Activated T-cell treated with anti-CD3 and anti-CD28 coated beads for 24 hours (primary cell): ENCODE measurements at places on chromosomes 3 and 15.

GRCh38 chr15:53716909-53717876, 42.3 kb downstream of the WDR72 start:
- DNase-seq, result no peak

GRCh38 chr3:141462176-141462859, 24.5 kb upstream of the RASA2 start:
- no peak for DNase-seq

DNA sequence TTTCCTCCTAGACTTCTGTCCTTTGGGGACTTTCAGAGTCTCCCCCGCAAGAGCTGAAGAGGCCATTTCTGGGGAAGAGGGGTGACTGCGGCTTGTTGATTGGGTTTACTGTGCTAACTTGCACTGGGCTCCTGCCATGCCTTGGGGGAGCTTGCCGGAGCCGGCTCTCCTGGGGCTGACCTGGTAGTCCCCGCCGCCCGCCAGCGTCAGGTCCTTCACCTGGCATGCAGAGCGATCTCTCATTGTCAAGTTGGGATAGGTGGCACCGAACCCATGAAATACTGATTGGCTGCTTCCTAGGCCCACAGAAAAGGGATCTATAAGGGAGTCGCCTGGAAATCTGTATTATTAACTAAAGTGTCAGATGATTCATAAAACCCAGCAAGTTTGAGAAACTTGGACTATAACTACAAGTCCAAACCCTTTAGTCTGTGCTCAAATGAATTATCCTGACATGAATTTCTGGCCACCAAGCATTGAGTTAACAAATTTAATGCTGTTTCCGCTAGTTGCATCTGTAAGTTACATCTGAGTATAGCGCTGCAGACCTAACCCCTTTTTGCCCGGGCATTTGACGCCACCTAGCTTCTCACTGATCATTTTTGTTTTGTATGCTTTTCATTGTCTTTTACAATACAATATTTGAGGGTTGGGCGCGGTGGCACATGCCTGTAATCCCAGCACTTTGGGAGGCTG, 607 bp upstream of the IMP3 start:
- DNase-seq, result peak; percentile 34

- DNase-seq, result peak; percentile 44
These were observed 24.3 kb downstream of the TBC1D21 start for GRCh38 chr15:73897441-73898261.

- DNase-seq, result no peak
These were observed 22.6 kb downstream of the TGFBR2 start for GRCh38 chr3:30628901-30629590.

DNA sequence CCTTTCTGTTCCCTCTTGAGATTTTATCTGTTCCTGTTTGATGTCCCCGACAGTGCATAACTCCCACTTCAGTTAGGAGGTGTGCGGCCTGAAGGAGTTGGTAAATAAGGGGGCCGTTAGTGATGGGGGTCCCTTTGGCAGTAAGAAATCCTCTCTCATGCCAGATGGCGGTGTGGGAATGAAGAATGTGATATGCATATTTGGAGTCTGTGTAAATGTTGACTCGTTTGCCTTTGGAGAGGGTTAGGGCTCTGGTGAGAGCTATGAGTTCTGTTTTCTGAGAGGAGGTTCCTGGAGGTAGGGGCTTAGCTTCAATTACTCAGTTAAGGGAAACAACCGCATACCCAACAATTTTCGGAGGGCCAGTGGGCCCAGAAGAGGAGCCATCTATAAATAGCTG, 38.8 kb upstream of the RNF7 start:
- no peak for DNase-seq

DNA sequence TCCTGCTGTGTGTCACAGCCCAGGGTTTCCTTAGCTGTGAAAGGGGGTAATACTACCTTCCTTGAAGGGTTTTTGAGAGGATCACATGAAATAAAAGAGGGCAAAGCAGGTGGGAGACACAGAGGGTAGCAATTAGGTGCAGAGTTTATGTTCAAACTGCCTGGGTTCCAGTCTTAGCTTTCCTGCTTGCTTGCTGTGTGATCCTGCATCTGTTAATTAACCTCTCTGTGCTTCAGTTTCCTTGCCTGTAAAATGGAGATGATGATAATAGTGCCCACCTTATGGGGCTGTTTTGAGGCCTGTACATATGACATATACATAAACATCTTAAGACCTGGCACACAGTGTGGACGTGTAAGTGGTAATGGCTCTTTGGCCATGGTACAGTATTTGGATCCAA, 35.0 kb downstream of the SPSB4 start:
- DNase-seq, result no peak

DNA sequence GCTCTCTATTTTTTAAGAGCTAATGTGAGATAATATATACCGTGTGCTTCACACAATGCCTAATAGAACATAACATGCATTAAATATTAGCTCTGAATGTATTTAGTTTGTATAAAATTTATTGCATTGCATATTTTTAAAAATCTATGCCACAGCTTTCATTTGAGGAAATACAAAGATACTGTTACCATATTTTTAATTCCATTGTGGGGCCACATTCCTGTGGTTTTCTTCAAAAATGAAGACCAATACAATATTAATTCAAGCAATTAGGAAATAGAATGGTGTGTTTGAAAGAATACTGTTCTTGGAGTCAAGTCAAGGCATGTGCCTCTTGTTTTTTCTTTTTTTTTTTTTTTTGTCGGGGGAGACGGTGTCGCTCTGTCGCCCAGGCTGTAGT, 95.4 kb upstream of the CADPS start:
- no peak for DNase-seq

DNA sequence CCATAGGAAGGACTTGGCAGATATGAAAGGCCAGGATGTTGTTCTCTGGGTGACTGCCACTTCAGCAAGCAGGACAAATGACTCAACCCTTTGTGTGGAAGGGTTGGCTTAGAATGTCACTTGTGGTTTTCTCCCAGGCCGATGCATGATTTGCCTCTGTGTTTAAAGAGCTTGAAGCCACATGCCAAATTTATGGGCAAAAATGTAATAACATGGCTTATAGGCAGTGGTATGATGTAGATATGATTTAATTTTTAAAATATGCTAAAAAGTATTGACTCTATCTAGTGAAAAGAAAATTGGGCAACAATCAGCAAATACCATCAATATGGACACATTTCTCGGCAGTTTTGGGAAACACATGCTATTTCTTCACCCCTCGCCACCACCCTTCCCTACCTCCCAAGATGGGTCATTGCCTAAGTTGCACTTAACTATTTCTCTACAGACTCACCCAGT, 114.6 kb downstream of the CYP19A1 start:
- no peak for DNase-seq

DNA sequence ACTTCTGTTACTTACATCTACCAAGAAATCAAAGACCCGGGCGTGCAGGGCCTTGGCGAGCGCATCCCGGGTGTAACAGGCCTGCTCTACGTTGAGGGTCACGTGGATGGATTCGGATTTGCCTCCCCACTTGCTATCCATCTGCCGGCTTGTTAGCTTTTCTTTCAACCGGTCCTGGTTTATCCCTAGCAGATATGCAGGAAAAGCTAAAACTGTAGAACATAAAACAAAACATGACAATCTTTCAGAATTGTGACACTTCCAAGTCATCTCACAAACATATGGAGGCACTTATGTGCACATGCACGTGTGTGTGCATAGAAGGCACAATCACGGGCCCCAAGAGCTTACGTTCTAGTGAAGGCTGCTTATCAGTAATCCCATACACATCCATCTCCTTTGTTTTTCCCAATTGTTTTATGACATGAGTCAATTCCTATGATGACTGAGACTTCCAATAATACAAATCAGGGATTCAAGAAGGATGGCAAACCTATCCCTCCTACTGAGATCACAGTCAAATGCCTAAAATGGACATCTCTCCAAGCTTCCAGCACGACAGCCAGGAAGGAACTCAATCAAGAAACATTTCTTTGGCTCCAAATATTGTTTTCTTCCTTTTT, 11.3 kb downstream of the LDHAL6B start:
- no peak for DNase-seq

DNA sequence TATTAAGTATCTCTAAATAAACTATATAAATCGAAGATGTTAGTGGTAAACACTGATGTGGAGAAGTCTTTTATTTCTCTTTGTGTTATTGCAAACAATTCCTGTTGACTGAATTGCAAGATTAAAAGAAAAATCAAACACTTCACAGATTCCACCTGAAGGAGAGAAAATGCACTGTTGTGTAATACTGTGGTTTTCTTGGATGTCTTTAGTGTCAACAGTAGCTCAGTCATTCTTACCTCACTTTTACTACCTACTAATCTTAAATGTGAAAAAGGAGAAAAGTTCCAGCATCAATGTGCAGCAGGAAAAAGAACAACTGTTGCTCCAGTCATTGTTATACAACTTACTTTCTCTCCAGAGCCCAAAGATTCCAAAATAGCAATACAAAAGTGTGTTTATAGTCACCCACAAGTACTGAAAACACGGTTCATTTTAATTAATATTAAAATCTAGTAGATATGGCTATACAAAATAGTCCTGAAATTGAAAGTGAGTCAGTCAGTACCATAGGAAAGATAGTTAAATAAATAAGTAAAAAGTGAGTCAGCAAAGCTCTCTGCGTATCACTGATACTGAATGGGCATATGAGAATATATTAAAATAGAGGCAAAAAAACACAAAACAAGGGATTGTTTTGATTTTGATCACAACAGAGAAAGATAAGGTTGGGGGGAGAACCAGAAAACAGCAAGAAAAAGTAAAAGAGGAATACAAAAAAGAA, 90.5 kb upstream of the CSPG5 start:
- no peak for DNase-seq

DNA sequence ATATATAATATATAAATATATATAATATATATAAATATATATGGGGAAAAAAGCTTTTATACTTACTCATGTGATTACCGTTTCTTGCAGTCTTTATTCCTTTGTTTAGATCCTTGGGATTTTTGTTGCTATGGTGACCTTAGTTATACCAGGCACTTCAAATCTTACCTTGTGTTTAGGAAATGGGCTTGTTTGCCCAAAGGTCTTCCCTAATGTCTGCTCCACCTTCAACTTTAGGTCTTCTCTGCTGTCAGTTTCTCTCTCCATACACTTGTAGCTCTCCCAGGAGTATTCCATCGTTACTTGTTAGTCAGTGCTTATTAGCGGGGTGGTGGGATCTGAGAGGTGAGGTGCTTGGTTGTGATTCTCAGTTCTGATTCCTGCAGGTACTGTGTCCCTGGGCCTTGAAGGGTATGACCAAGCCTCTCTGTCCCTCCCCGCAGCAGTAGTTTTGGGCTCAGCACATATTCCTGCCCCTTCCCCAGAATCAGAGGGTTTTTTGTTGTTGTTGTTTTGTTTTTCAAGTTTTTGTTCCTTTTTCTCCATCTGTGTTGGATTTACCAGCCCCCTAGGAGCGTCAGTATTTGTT, 9.6 kb upstream of the LAMP3 start:
- DNase-seq, result no peak

DNA sequence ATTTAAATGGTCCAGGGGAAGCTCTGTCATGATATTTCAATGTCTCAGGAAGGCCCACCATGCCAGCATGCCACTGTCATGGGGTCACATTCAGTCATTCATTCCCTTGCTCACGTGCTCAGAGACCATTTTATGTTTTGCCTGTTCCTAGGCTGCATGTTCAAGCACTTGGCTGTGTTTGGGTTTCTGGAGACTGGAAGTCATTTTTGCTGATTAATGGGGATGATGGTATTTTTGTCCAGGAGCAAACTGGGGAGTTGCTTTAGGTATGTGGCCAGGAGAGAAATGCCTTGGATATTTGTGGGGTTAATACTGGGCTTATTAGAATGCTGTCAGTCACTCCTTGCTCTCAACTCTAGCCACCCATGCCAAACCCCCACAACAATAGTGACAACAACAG, 303.5 kb downstream of the PTPRG start:
- DNase-seq, result no peak

GRCh38 chr3:134291319-134292254, 40.9 kb upstream of the RYK start:
- no peak for DNase-seq

- DNase-seq, result no peak
These were observed 358.3 kb upstream of the TPM1 start for GRCh38 chr15:62684123-62684808.

DNA sequence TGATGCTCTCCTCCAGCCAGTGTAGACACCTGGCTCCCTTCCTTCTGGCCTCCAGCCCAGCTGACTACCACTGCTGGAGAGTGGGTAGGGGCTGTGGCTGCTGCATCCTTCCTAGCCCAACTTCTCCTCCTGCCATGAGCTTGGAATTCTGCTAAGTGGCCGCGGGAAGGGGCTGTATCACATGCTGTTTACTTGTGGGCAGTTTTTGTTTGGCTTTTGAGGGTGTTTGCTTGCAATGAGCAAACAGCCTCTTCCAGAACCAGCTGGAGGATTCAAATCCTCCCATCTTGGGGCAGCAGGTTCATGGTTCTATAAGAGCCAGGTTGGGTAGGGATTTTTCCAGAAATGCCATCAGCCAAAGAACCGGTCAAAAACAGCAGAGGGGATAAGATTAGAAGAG, 9.0 kb downstream of the GASK1A start:
- DNase-seq, result no peak

DNA sequence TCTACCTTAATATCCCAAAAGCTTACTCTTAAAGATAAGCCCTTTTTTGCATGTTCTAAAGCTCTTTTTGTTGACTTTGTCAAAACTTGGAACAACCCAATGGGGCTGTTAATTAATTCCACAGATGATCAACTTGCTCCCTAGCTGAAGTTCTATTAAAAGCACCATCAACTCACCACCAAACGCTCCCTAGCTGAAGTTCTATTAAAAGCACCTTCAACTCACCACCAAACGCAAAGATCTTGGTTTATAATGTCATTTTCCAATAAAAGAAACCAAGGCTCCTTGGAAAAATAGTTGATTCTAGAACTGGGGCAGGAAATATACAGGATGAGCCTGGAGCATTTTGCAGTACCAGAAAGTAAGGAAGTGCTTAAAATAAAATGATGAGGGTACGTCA, 122.3 kb upstream of the STT3B start:
- DNase-seq, result no peak

- DNase-seq, result no peak
These were observed 25.2 kb upstream of the CCDC39 start for GRCh38 chr3:180704532-180704931.

GRCh38 chr3:120450600-120451271, at the start of gene FSTL1:
Gene FSTL1 (minus strand): TSS chr3:120450992. CDS start chr3:120450746, 246 bp downstream.
- DNase-seq, result no peak

DNA sequence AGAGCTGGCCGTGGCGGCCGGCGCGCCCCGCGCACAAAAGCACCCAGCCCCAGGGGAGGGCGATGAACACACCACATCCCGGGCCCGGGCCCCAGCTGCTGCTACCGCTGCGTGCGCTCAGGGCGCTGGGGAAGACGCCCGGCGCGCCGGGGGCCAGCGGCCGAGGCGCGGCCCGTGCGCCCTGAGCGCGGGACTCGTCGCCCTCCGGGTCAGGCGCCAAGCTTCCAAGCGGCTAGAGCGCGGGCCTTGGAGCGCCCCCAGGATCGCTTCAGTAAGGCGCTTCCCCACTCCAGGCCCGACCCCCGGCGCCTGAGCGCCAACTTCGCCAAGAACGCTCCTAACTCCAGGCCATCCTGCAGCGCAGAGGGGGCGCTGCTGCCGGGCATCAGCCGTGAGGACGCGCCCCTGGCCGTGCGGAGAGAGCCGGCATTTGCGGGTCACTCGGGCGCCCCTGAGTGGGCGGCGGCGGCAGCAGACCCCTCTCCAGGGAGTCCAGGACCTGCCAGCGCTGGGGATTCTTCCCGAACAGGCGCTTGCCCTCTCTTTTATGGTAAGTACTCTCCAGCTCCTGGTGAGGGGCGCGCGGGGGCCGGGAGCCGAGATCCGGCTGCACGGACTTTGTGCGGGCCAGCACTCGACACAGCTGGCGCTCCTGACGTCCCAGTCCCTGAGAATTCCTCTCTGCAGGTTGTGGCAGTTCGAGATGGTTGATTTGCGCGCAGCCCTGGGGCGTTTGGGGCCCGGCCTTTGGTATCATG, 475 bp downstream of the SPSB4 start:
- no peak for DNase-seq
